ENCODE measurements at places on chromosomes 7 and 10. TPM values are rescaled to one million over a fixed set of nuclear protein-coding genes. Genes with fewer than 3 reads are reported as not detected.

Gene NIPSNAP2
- polyA plus RNA-seq = 87.0 TPM

Gene FKBP9
- 2.8 TPM for polyA plus RNA-seq

Gene FGFR2
- 15.7 TPM for polyA plus RNA-seq

Gene IGF2BP3
- 29.6 TPM for polyA plus RNA-seq

Gene CALHM1
- polyA plus RNA-seq = not detected

Gene OR9A2
- polyA plus RNA-seq = not detected
